ENCODE measurements at places on chromosomes 4 and X.

- no peak for DNase-seq
These were observed 213 bp downstream of the NFKB1 start for GRCh38 chr4:102501447-102501696.

- DNase-seq: no peak
These were observed 153.1 kb downstream of the AMELX start for GRCh38 chrX:11446336-11446735.

DNA sequence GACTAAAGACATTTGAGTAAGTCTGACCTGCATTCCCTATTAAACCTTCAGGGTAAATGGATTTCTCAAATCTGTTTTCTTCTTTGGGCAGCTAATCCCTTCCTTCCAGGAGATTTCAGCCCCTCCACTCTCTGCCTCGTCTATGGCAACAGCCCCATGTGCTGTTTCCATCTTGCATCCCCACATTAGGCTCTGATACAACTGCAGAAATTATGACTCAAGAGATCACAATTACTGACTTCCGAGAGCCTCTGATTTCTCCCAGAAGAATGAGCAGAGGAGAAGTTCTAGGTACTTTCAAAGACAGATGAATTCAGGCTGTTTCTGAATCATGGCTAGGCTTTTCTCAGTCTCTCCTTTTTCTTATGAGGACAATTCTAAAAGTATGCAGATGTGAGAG is 38.7 kb downstream of the RAI2 start:
- no peak for DNase-seq

- DNase-seq: no peak
These were observed 99.8 kb upstream of the TEX13D start for GRCh38 chrX:124232523-124233201.

- no peak for DNase-seq
These were observed 148.0 kb downstream of the EMCN start for GRCh38 chr4:100369871-100370270.

GRCh38 chr4:7196736-7197135 is 4.4 kb downstream of the SORCS2 start:
- no peak for DNase-seq

DNA sequence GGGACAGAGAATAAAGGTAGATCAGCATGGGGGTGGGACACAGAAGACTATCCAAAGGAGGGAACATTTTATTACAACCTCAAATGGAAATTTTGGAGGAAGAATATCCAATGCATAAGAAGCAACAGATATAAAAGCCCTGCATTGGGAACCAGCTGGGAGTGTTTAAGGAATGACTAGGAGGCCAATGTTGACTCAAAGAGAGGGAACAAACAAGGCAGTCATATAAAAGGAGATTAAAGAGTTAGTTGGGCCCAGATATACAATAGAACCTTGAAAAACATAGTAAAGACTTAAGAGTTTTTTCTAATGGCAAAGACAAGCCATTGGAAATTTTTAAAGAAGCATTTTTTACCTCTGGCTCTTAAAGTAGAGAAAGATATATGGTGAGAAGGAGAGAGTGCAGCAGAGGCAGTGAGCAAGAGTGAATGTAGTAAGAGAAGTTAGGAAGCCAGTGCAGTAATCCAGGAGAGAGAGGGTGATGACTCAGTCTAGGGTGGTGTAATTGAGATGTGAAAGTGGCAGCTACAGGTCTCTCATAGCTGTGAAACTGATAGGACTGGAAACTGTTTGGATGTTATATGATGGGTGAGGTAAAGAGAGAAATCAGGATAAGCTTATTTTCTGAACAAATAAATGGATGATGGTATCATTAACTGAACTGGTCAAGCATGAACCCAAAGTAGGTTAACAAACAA is 182.2 kb upstream of the ATOH1 start:
- no peak for DNase-seq

- no peak for DNase-seq
These were observed 24.3 kb upstream of the PGM2 start for GRCh38 chr4:37802068-37802666.

- DNase-seq: no peak
These were observed 26.7 kb upstream of the CXCL8 start for GRCh38 chr4:73713650-73714049.

- no peak for DNase-seq
These were observed 211.2 kb upstream of the LNX1 start for GRCh38 chr4:53802500-53802899.

DNA sequence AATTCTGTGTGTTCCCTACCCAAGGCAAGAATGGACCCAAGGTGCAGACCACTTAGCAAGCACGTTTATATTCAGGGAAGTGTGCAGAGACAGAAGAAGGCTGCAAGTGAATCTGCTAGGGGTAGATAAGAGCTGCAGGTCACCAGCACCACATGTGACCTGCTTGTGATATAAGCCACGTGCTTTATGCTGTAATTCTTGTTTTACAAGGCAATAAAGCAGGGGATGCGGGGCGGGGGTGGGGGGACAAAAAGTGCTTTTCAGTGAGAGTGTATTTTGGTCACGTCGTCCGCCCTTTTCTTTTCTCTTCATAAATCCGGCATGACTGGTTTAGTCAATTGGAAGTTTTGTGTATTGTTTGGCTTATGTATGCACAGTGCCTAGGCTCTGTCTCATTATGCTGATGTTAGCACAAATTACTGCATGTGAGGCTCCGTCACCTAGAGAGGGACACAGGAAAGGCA is 192.7 kb downstream of the RBMX2 start:
- no peak for DNase-seq

DNA sequence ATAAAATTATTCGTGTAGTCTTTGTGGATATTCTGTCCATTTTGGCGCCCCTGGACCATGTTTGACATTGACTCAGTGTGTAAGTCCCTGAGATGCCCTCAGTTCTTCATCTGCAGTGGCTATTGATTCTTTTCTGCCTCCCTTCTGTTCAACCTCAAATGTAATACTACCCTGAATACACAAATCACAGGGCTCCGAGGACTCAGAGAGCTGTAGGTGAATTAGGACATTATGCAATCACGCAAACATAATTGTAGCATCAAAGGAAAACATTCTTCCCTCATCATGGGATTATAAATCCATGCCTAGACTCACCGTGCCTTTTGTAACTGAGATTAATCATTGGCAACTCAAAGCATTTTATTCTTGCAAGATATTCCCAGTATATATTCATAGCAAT is 161.4 kb upstream of the PACRGL start:
- DNase-seq: no peak

GRCh38 chr4:186857793-186858192 is 134.1 kb upstream of the FAT1 start:
- no peak for DNase-seq

- no peak for DNase-seq
These were observed 41.4 kb upstream of the RASSF6 start for GRCh38 chr4:73661646-73662119.

DNA sequence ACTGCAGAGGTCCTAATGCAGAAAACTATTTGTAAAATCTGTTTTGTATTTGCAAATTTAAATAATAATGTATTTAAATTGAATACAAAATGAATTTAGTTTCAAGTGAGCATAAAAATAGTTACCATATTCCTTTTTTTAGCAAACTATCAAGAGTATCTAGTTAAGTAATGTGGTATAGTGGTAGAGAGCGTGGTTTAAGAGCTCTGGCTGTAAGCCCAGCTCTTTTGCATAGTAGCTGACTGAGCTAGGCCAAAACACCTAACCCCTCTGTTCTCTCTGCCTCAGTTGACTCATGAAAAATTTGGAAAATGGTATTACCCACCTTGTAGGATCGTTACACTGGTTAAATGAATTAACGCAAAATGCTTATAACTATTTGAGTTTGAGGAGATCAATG is 18.1 kb upstream of the ADAD1 start:
- no peak for DNase-seq

DNA sequence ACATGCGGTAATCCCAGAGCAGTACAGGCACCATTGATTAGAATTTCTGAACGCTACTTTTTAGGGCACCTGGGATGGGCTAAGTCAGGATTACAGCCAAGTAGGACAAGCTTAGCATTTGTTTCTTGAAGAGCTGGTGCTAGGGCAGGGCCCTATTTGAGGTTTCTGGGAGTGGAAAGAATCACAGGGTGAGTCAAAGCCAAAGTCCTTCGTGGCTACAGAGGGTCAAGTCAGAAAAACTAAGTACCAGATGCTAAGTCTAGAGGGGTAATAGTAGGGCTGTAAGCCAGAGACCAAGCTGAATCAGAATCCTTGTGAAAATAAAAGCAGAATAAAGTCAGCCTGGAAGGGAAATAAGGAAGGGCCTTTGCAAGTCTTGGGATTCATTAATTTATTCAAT is 448.6 kb downstream of the ZIC3 start:
- no peak for DNase-seq

- no peak for DNase-seq
These were observed 1.3 kb upstream of the FAT4 start for GRCh38 chr4:125313497-125313896.

- DNase-seq: no peak
These were observed 41.9 kb upstream of the SOD3 start for GRCh38 chr4:24753519-24753918.
